ENCODE measurements at places on chromosomes 2 and 18.

DNA sequence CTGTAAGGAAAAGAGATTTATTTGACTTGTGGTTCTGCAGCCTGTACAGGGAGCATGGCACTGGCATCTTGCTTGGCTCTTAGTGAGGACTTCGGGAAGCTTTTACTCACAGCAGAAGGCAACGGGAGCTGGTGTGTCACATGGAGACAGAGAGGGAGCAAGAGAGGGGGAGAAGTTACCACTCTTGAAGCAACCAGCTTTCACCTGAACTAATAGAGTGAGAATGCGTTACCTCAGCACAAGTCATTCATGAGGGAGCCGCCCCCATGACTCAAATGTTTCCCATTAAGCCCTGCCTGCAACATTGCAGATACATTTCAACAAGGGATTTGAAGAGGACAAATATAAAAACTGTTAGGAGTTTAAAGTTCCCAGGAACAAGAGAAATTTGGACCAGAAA, 190.0 kb downstream of the CYRIA start:
- no peak for DNase-seq

DNA sequence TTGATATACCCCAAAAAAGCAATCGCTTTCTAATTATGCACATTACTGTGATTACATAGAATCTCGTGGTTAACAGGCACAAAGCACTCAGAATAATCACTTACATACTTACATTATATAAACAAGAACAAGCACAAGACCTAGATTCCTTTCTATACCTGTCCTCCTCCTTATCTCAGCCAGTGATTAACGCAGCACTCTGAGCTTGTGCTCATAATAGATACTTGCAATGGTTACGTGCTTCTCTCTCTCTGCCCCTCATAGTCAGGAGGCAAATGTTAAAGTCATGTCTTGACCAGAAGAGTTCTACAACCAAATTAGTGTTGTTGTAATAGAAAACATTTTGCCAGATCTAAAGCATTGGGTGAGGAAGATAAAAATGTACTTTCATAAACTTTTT, 342.2 kb upstream of the PKDCC start:
- DNase-seq: no peak

- DNase-seq: peak; percentile 54
Measured at GRCh38 chr2:24920809-24921441, 888 bp upstream of the ADCY3 start.

- no peak for DNase-seq
Measured at GRCh38 chr2:44680983-44681531, 260.4 kb upstream of the SIX3 start.

DNA sequence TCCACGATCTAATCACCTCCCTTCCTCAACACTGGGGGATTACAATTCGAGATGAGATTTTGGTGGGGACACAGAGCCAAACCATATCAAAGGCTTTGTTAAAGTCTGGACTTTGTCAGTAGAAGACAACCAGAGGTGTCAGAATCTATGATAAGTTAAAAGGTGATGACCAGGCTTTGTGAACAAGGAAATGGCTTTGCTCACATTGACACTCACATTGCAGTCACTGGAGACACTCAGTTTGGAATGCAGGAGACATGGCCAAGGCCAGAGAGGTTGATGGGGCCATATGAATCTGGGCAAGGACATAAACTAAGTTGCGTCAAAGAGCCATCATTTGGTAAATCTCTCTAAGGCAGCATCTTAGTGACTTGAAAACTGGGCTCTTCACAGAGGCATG, 678.2 kb upstream of the FSHR start:
- DNase-seq: no peak

DNA sequence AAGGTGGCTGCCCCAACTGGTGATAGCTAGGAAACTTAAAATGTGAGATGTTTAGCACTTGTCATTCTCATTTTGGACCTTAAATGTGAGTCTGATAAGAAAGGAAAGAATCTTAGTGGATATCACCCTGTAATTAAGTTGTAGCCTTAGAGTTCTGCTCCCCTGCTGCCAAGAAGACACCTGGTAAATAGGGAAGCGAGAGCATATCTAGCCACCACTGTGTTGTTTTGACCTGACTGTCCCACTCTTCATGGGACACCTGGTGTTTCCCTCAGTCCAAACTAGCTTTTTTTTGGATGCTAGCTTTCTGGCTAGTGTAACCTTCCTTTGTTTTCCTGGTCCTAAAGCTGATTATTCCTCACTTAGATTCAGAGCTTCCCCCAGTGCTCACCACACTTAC, 357.6 kb downstream of the RAD51AP2 start:
- DNase-seq: no peak

GRCh38 chr2:206086716-206087350, 859 bp upstream of the INO80D start:
- peak; percentile 43 for DNase-seq

GRCh38 chr2:28348149-28348567, 44.5 kb upstream of the FOSL2 start:
- DNase-seq: no peak

GRCh38 chr2:223724861-223725260, 112.5 kb downstream of the AP1S3 start:
- DNase-seq: no peak

GRCh38 chr18:44968336-44968735, 287.6 kb downstream of the SETBP1 start:
- no peak for DNase-seq

- no peak for DNase-seq
Measured at GRCh38 chr2:190800528-190800927, 80.1 kb upstream of the GLS start.

DNA sequence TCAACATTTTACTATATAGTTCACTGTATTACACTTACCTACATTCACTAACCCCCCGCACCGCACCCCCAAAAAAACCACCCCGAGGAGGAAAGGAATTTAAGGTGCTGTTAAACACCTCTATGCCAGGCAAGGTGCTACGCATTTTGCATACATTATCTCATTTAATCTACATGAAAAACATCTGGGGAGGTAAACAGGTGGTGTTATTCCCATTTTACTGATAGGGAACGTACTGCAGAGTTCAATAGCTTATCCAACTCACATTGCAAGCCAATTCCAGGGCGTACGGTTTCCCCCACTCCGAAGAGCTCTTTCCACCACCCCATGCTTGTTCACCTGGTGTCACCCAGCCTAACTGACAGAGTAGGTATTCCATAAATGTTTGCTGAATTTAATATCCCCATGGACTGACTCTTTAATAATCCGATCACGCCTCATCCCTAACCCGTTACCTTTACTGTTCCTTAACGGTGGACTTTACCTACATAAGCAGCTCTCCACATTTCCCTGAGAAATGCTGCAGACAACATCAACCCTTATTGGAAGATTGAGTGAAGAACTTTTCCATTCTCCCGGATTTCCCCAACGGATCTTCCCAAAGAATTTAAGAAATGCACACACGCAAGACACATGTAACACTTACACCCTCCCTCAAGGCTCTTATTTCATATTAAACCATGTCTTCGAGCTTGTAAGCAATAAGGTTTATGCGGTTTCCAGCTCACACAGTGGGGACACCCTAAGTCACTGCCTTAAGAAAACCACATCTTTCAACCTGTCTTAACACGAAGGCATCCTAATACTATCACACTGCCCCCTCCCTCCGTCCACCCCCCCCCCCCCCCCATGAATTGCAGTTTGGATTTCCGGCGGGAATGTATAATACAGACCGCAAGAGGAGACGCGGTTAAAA, 1.2 kb downstream of the RAPH1 start:
- DNase-seq: no peak

DNA sequence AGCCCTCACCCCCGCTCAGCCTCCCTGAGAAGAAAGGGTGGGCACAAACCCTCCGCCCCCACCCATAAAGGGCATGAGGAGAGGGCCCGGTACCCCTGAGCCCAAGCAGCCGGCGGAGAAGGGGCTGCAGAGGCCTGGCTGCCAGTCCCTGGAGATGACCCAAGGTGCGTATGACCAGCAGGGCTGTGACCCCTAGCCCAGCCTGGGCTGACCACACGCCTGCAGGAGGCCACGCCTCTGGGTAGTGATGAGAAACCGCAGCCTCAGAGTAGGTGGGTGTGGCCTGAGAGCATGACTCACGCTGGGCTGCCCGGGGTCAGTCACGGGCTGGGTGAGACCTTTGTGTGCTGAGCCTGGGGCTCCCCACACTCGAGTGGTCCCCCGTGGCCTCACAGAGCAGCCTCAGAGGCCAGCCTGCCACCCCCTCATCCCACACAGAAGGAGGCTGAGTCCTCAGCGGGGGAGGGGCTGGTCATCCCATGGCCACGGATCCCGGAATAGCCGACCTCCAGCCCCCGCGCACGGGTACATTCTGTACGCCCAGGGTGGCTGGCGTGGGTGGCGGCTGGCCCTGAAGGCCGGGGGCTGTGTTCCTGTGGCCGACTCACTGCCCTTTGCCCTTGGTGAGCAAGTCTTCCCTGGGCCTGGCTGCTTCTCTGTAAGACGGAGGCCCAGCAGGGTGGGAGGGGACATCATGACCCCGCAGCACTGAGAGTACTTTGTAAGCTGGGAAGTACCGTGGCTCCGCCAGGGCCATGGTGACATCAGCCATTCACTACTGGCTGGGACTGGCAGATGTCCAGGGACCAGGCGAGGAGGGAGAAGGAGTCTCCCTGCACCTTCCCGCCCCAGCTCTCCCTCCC, 110.8 kb upstream of the OTOS start:
- DNase-seq: no peak
